ENCODE measurements at places on chromosomes 4 and X.

DNA sequence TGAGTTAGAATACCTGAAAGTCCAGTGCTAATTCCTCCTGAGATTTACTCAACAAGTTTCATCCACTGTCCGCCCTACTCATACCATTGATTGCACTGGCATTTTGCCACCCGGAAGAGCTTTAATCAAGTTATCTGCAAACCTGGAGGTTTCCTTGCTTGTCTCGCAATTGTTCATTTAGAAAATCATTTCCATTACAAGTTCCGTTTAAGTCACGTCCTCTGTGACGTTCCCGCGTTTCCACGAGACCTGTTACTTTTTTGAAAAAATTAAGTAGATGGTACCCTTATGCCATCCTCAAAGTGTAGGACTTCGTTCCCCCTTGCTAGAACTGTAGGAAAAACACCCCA is 761 bp upstream of the FRYL start:
- peak; percentile 51 for DNase-seq

- DNase-seq, result no peak
These were observed 252.6 kb upstream of the HAND2 start for GRCh38 chr4:173782660-173783059.

DNA sequence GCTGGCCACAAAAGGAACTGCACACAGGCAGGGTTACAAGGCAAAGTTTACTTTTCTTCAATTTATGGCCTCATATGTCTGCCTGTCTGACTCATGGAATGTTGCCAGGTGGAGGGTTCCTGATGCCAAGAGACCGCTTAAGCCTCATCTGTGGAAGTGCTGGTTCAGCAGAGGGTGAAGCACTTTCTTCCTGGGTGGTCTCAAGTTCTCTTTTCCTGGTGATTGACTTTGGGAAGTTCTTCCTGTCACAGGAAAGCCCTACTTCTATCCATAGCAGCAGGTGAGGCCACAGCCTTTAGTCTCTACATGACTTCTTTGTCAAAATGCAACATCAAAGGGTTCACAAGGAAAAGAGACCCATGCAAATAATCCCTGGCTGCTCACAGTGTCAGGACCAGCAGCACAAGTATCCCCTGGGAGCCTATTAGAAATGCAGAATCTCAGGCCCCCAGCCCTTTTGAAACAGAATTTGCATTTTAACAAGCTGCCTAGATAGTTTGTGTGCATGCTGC is 81.4 kb upstream of the IGFBP7 start:
- no peak for DNase-seq

GRCh38 chrX:95860127-95860526 is 824.5 kb upstream of the DIAPH2 start:
- no peak for DNase-seq

DNA sequence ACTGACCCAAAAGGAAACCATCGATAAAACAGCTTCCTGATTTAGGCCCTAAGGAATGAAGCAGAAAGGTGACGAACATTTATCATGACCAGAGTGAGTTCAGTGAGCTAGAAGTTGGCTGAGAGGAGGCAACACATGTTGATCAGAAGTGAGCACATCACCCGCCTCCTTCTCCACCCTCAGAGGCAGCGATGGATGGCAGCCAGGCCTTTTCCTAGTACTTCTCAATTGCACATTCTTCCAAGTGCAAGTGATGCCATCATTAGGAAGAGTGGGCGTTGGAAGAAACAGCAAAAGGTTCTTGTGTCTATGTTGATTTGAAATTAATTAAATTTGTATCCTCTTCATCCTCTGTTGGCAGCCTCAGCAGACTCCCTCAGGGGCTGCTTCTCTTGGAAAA is 51.7 kb downstream of the TMEM154 start:
- no peak for DNase-seq

DNA sequence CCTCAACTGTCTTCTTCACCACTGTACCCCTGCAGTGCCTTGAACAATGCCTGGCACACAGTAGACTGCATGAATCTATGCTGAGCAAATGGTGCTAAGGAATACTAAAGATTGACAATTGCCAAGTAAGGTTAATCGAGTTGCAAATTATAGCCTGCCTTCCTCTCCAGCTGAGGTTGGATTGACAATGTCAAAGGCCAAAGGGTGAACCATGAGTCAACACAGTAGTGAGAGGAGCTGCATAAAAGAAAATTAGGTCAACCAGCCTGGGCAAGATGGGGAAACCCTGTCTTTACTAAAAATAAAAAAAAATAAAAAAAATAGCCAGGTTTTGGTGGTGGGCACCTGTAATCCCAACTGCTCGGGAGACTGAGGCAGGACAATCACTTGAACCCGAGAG is 97.1 kb upstream of the BMPR1B start:
- no peak for DNase-seq

GRCh38 chr4:96146686-96147085 is 306.8 kb downstream of the PDHA2 start:
- no peak for DNase-seq

GRCh38 chr4:89142691-89143669 is 31.6 kb downstream of the TIGD2 start:
- DNase-seq, result no peak

GRCh38 chr4:132344924-132345828 is 803.9 kb upstream of the PCDH10 start:
- no peak for DNase-seq

DNA sequence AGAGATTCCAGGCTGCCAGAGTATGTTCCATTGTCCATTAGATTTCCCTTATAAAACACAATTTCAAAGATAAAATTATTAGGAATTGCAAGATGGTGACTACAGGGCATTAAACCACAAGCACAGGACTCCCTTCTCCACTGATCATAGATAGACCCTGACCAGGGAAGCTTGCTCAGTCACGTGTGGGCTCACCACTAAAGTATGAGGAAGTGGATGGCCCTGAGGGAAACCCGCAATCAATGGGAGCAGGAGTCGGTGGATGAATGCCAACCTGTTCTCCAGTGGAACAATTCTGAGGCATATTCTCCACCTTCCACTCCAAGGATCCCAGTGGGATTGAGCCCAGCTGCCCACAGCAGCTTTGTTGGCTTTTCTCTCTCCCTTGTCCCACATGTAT is 515.7 kb downstream of the BCOR start:
- DNase-seq, result no peak

- DNase-seq, result no peak
These were observed 15.8 kb upstream of the GTPBP6 start for GRCh38 chrX:334331-334891.

DNA sequence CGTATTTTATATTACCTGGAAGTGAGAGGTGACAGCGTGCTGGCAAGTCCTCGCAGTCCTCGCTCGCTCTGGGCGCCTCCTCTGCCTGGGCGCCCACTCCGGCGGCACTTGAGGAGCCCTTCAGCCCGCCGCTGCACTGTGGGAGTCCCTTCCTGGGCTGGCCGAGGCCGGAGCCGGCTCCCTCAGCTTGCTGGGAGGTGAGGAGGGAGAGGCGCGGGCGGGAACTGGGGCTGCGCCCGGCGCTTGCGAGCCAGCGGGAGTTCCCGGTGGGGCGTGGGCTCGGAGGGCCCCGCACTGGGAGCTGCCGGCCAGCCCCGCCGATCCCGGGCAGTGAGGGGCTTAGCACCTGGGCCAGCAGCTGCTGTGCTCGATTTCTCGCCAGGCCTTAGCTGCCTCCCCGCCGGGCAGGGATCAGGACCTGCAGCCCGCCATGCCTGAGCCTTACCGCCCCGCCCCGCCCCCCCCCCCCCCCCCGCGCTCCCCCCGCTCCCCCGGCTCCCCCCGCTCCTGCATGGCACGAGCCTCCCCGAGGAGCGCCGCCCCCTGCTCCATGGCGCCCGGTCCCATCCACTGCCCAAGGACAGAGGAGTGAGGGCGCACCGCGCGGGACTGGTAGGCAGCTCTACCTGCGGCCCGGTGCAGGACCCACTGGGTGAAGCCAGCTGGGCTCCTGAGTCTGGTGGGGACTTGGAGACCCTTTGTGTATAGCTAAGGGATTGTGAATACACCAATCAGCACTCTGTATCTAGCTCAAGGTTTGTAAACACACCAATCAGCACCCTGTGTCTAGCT is 298.9 kb upstream of the MAGEB16 start:
- DNase-seq, result no peak

DNA sequence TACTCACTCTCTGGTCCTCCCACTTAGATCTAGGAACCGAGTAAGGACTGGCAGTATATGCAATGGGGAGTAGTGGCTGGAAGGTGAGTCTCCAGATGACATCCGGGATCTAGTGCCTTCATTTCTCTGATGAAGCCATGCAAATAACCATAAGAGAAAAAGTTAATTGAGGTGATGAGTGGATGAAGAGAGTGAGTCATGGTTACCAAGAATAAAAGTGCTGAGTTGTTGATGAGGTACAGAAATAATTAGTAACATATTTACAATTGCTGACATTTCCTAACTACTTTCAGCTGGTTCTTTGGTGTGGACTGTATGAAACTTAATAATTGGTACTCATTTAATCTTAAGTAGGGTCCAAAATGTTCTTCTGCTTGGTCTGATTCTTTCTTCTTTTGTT is 146.7 kb upstream of the PITX2 start:
- DNase-seq, result no peak

DNA sequence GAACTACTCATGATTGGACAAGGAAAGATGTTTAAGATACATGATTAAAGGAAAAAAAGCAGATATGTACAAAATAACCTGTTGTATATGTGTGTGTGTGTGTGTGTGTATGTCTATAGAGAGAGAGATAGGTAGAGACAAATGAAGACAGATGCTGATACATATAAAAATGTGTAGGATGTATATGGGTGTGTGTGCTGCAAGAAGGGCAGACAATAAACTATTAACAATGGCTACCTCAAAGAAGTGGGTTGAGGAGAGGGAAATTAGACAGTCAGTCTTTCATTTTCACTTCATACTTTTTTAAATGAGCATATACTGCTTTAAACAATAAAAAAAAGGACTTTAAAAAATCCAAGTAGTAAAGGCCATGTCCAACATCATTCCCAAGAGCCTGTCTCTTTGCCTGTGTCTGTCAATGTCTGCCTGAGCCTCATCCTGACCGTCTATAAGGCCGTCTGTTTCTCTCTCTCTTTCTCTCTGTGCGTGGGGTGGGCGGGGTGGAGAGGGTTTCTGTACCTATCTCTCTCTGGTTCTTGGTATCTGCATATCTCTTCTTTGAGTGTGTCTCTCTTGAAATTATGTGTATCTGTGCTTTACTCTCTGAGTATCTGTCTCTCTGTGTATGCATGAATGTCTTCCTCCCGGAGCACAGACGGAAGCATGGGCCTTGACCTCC is 62.8 kb downstream of the LRBA start:
- no peak for DNase-seq
